ENCODE measurements at places on chromosomes 2 and 18. TPM values are rescaled to one million over a fixed set of nuclear protein-coding genes. Genes with fewer than 3 reads are reported as not detected.

Gene HTR2B
- not detected for total RNA-seq

Gene IL36B
- total RNA-seq: not detected

GRCh38 chr2:114261366-114261765, 181.1 kb upstream of the DPP10 start:
- H3K4me3 ChIP-seq: no peak overlapping the region
- H3K27me3 ChIP-seq: no peaks in the 10 kb centered on the region
- no peak for DNase-seq
- H3K4me1 ChIP-seq: peaks cover 11% of the 10 kb centered on the region
- H3K27ac ChIP-seq: no peak overlapping the region

DNA sequence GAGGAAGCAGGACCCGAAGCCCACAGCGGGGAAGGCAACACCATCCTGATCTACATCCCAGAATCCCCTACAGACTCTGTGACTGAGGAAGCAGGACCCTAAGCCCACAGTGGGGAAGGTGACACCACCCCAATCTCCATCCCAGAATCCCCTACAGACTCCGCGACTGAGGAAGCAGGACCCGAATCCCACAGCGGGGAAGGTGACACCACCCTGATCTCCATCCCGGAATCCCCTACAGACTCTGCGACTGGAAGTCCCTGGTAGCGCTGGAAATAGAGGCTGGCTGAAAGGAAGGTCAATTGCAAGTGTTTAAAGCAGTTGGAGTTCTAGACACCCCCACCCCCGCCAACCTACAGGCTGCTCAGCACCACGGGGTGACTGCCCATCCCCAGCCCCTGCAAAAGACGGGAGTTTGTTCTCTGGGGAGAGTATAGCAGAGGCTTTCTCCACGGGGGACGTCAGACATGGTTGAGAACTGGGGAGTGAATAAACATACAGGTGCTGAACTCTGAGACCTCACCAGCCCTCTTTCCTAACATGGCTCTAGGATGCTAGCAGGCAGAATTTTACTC, 21.0 kb downstream of the CIB4 start:
- no peak overlapping the region for H3K4me3 ChIP-seq
- H3K27me3 ChIP-seq: peaks cover 52% of the 10 kb centered on the region
- H3K4me1 ChIP-seq: no peaks in the 10 kb centered on the region
- DNase-seq: no peak

GRCh38 chr2:45844796-45845457, 193.5 kb downstream of the PRKCE start:
- DNase-seq: no peak
- no peaks in the 10 kb centered on the region for H3K27me3 ChIP-seq
- no peak overlapping the region for H3K4me3 ChIP-seq
- peaks cover 15% of the 10 kb centered on the region for H3K4me1 ChIP-seq
- H3K27ac ChIP-seq: no peak overlapping the region

GRCh38 chr2:43486603-43487002, 109.2 kb downstream of the THADA start:
- peak overlapping the region; percentile 90 for H3K27ac ChIP-seq
- peaks cover 39% of the 10 kb centered on the region for H3K4me1 ChIP-seq
- DNase-seq: peak; percentile 15
- no peak overlapping the region for H3K4me3 ChIP-seq
- peaks cover 9% of the 10 kb centered on the region for H3K36me3 ChIP-seq

GRCh38 chr2:66050392-66050791, 384.5 kb upstream of the MEIS1 start:
- no peak for DNase-seq
- no peak overlapping the region for H3K4me3 ChIP-seq
- H3K36me3 ChIP-seq: no peaks in the 10 kb centered on the region
- peaks cover 17% of the 10 kb centered on the region for H3K4me1 ChIP-seq
- no peaks in the 10 kb centered on the region for H3K27me3 ChIP-seq

GRCh38 chr2:190180313-190181122, 118.0 kb upstream of the MSTN start:
- H3K27me3 ChIP-seq: no peaks in the 10 kb centered on the region
- DNase-seq: no peak
- H3K36me3 ChIP-seq: no peaks in the 10 kb centered on the region
- H3K4me1 ChIP-seq: no peaks in the 10 kb centered on the region
- H3K27ac ChIP-seq: no peak overlapping the region

Gene EMILIN1
- total RNA-seq: 0.21 TPM

- no peak overlapping the region for H3K4me3 ChIP-seq
- peak; percentile 70 for DNase-seq
- H3K27me3 ChIP-seq: peaks cover 76% of the 10 kb centered on the region
- no peaks in the 10 kb centered on the region for H3K4me1 ChIP-seq
- H3K27ac ChIP-seq: no peak overlapping the region
Observed at GRCh38 chr2:240840435-240841060, 20.5 kb upstream of the KIF1A start.

Gene YWHAQ
- 239 TPM for total RNA-seq

Data from MCF 10A (cell line).